ENCODE measurements at places on chromosomes 6 and 20.
A peak's percentile ranks its signal among the peaks of the same experiment; 100 is the strongest.

- DNase-seq = no peak
Measured at GRCh38 chr6:104409913-104410312, 449.8 kb downstream of the HACE1 start.

DNA sequence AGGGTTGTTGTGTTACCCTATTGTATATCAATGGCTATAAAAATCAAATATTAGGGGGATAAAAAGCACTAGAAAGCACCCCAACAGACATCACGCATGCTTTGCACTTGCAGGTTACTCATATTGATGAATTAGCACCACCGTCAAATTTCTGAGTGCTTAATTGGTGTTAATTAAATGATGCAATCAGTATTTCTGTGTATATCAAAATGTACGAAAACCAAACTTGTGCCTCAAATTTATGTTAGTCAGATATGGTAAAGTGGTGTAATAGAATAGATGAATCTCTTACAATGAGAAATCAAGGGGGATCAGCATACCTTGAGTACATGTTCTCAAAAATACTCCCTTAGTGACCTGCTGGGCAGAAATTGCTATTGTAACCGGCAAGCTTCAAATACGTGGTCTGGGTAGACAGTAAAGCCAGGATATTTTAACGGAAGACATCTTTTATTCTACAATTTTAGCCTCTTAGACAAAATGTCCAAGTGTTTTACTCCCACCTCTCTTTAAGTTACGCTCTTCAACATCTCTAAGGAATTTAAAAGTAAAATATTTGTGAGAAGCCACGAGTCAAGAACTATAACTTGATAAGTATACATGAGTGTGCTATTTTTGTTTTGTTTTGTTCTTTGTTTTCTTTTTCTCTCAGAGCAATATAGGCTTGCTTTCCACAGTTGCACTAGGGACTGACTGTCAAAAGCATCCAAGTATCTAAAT is 166.0 kb downstream of the QKI start:
- DNase-seq = no peak

DNA sequence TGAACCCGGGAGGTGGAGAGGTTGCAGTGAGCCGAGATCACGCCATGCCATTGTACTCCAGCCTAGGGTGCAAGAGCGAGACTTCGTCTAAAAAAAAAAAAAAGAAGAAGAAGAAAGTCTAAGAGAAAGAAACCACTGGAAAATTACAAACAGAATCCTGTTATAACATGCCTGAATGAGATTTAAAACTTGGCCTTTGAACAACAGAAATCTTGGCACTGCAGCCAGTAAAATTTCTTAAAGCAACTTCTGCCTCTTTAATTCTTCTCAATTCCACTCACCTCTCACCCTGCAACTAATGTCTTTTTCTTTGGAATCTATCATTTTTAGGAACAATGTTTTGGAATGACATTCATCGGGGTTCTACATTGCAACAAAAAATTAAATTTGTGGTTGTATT is 26.3 kb downstream of the PM20D2 start:
- no peak for DNase-seq

DNA sequence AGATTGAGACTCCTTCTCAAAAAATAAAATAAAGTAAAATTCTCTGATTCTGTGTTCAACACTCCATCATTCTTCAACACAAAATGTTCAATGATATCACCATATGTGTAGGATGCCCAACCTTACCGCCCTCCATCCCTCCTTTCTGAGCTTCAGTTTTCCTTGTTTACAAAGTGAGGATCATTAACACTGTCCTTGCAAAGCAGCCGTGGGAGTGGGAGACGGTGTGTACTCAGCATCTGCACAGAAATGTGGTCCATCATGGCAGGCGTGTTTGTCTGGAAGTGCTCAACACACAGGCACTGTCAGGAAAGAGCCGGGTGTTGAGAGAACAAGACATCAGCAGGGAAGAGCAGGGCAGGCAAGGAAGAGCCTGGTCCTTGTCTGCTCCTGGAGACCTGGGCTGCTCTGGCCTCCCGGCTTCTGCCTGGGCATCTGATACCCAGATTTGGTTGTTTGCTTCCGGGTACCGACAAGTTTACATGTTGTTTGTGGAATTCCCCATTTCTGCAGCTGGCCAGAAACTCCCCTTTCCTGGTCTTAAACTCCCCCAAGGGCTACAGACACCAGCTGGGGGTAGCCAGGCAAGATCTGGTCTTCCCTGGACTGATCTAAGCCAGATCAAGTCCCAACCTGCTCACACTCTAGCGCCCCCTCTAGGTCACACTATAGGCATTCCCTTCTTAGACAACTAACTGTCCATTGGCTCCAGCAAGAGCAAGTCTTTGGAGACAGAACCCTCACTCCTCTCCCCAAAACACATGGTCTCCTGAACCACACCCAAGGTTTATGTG is 26.7 kb upstream of the TTPAL start:
- DNase-seq = peak; percentile 26

- no peak for DNase-seq
Measured at GRCh38 chr6:121523628-121524027, 88.2 kb downstream of the GJA1 start.

- DNase-seq = no peak
Measured at GRCh38 chr6:41022294-41022693, 16.7 kb downstream of the UNC5CL start.

GRCh38 chr6:133871131-133871530 is 17.8 kb upstream of the TCF21 start:
- no peak for DNase-seq

DNA sequence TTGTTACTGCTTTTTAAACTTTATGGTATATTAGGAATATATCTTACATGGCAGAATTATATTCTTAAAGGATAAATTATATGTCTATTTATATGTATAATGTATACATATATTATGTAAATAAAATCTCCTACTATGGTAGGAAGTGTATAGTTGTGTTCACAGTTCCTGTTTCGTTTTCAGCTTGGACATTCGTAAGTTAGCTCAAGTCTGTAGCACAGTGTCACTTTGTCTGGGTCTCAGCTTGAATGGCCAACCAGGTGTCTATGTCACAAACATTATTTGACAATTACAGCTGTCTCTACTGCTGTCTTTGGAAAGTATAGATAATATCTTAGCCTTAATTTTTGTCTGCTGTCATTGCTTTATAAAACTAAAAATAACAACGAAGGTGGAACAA is 303.9 kb downstream of the CDKAL1 start:
- no peak for DNase-seq

DNA sequence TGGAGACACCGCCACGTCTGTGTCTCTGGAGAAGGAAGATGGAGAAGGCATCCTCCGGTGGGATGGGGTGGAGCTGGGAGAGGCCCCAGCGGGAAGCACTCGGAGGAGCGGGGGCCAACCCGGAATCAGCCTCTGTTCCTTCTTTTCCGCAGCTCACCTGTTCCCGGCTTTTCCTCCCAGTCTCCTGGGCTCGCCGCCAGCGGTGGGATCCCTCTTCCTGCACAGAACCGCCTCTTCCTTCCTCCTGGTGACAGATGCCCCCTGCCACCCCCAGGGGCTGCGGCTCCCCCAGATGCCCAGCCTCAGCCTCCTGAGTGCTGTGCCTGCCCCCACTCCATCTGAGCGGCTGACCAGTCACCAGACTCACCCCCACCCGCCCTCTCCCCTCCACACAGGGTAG is 23.3 kb downstream of the RAMACL start:
- DNase-seq = no peak

DNA sequence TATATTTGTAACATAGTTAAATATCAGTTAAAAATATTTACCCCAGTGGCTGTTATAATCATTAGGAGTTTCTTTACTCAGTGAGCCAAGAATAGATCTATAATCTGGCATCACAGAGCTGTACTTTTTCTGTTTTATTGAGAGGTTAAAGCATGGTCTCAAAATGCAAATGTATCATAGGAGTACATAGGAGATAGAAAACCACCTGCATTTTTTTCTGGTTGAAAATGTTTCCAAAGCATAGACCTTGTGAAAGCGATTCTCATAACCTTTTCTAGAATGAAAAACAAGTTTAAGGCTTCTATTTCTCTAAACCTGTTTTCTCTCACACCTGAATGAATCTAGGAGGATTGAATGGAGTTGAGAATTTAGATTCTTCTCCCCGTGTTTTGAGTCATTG is 14.4 kb downstream of the KCNQ5 start:
- DNase-seq = no peak

DNA sequence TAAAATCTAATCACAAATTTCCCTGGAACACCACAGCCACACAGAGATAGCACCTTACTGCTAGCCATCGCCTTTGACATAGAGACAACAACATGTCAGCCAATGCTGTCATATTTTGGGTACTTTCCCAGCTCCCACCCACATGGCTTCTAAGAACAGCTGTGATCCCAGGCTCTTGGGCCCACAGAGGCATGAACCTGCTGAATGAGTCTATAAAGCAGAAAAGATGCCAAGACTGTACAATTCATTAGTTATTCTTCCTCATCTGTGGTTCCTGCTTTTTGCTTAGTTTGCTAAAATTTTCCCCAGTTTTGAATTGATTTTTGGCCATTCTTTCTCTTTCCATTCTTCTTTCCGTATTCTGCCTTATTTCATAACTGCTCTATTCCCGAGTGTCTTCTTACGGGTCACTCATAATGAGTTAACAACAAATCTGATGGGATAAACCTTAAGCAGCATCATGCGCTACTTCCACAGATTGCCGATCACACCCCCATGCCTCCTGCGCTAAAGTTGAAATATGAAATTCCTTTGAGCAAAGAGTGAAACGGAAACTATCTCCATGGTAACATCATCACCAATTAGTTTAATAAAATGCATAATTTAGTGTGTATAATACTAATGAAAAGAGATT is 327.3 kb upstream of the HSF2 start:
- DNase-seq = no peak

DNA sequence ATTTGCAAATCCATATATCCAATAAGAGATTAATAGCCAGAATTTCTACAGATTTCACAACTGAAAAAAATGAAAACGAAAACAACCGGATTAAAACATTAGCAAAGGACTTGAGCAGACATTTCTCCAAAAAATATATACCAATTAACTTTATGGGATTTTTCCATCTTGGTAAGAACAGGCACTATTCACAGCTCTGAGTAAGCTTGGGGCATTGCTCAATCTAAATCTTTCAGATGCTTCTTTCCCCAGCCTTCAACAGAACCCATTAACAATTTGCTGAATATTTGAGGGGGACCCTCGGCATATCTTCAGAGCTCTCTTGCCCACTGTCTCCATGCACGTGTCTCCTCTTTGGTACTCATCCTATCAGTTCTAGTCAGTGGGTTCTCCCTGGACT is 111.7 kb upstream of the CD93 start:
- no peak for DNase-seq

DNA sequence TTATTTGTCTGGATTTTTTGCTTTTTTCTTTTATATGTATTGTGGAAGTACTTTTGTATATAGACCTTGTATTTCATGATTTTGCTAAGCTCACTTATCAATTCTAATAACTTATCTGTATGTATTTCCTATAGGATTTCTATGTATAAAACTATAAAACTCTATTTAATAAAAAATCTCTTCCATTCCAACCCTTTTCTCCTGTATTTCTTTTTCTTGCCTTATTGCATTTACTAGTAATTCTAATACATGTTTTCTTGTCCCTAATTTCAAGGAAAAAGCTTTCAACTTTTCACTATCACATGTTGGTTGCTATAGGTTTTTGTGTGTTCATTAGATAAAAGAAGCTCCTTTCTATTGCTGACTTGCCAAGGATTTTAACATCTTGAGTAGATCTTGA is 125.3 kb downstream of the MBOAT1 start:
- DNase-seq = no peak

- DNase-seq = no peak
Measured at GRCh38 chr6:84504025-84504424, 260.4 kb downstream of the TBX18 start.

- no peak for DNase-seq
Measured at GRCh38 chr6:165854863-165855593, 192.0 kb upstream of the PDE10A start.

DNA sequence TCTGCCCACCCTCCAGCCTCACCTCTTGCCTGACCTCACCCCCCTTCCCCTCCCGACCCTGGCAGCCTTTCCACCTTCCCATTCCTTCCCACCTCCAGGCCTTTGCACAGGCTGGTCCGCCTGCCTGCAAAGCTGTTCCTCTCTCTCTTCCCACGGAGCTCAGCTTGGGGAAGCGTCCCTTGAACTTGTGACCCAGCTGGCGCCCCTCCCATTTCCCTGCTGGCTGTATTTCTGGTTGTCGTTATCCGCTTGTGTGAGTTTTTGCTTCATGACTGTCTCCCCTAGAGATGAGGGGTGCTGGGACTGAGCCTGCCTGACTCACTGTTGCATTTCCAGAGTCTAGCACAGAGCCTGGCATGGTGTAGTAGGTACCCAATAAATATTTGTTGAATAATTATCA is 32.5 kb downstream of the VSTM2L start:
- no peak for DNase-seq

DNA sequence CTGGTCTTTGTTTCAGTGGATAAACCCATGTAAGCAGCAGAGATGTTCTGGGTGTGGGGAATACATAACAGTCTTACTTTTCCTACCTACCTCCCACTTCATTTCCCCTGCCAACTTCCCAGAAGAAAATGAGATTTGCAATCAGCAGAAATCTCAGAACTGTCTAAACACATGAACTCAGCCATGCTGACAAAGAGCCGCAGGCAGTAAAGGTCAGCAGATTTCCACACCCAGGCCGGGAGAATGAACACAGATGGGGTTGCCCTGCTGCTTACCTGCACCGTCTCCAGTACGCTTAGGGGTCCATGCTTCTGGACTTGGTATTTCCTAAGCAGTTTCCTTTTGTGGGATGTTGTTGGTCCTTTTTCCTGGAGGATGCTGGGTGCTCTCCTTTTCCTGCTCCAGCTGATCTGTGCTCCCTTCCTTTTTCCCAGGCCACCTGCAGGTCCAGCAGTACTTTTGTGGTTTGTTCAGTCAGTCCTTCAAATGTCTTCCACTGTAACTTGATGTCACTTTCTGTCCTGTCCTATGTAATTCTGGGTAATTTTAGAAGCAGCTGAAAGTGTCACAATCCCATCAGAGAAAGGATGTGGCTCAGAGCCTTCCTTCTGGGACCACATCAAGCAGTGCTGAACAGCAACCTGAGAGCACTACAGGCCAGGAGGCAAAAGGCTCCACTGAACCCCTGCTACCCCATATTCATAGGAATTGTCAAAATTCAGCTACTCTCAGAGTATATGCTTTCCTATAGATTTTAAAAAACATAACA is 129.0 kb downstream of the CEP57L1 start:
- DNase-seq = no peak

DNA sequence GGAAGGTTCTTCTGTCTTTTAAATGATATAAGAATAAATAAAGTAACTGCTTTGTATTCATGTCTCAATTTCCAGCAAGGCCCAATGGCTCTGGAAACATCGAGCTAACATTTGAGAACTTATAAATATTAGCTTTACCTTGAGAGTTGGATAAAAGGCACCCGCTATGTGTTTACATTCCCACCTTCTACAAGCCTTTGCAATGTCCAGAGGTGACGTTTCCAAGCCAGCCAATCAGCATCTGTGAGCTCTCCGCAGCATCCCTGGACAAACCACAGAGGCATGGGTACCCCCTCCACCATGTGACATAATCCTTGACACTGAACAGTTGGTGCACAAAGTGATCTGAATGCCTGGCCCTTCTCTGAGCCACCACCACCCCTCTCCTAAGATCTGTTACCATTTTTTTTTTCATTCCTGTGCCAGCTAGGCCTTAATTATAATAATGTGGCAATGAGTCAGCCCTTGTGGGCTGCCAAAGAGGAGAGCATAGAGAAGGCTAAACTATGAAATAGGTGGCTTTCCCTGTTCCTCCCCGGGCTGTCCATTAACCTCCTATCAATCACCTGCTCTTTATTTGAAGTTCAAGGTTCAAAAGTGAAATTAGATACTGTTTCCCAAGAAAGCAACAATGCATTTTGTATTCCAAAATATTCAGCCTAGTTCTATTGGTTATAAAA is 4.1 kb downstream of the CBLN4 start:
- DNase-seq = no peak

- no peak for DNase-seq
Measured at GRCh38 chr6:111848262-111848812, 24.9 kb downstream of the FYN start.

- DNase-seq = no peak
Measured at GRCh38 chr20:35319192-35319870, 27.1 kb upstream of the FAM83C start.
